ENCODE measurements at places on chromosomes 7 and 10. TPM values are rescaled to one million over a fixed set of nuclear protein-coding genes. Genes with fewer than 3 reads are reported as not detected.

DNA sequence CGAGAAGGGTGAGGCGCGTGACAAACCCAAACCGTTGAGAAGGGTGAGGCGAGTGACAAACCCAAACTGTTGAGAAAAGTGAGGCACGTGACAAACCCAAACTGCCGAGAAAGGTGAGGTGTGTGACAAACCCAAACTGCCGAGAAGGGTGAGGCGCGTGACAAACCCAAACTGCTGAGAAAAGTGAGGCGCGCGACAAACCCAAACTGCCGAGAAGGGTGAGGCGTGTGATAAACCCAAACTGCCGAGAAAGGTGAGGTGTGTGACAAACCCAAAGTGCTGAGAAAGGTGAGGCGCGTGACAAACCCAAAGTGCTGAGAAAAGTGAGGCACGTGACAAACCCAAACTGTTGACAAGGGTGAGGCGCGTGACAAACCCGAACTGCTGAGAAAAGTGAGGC, 25.0 kb downstream of the ESYT2 start:
- H3K27me3 ChIP-seq = no peaks in the 10 kb centered on the region
- DNase-seq = no peak
- no peak overlapping the region for H3K27ac ChIP-seq
- H3K36me3 ChIP-seq = no peaks in the 10 kb centered on the region
- H3K4me1 ChIP-seq = peaks cover 23% of the 10 kb centered on the region
- H3K4me3 ChIP-seq = no peak overlapping the region

GRCh38 chr10:72250666-72251065, 23.1 kb upstream of the DDIT4 start:
- no peaks in the 10 kb centered on the region for H3K36me3 ChIP-seq
- peaks cover 95% of the 10 kb centered on the region for H3K4me1 ChIP-seq
- DNase-seq = no peak

DNA sequence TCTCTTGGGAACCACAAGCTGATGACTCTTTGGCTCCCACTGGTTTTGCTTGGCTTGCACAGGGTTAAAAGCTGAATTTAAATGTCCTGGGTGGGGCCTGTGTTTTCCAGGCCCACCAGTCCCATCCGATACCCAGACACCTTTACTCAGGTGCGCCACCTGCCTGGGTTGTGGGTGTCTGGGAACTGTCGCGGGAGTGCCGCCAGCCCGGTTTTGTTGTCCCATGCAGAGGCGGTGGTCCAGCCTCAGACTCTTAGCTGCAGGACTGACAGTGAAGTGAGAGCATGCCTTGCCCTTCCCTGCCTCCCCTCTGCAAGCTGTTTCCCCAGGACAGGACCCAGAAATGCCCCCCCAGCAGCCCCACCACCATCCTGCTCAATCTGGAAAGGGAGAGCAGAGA, 255.6 kb upstream of the ZNF32 start:
- no peak overlapping the region for H3K4me3 ChIP-seq
- H3K4me1 ChIP-seq = peaks cover 3% of the 10 kb centered on the region
- H3K36me3 ChIP-seq = no peaks in the 10 kb centered on the region
- H3K27me3 ChIP-seq = no peaks in the 10 kb centered on the region
- no peak for DNase-seq

- DNase-seq = no peak
- no peaks in the 10 kb centered on the region for H3K36me3 ChIP-seq
- no peaks in the 10 kb centered on the region for H3K4me1 ChIP-seq
- H3K27me3 ChIP-seq = no peaks in the 10 kb centered on the region
- no peak overlapping the region for H3K27ac ChIP-seq
Observed at GRCh38 chr7:24455813-24456525, 117.3 kb upstream of the PALS2 start.

DNA sequence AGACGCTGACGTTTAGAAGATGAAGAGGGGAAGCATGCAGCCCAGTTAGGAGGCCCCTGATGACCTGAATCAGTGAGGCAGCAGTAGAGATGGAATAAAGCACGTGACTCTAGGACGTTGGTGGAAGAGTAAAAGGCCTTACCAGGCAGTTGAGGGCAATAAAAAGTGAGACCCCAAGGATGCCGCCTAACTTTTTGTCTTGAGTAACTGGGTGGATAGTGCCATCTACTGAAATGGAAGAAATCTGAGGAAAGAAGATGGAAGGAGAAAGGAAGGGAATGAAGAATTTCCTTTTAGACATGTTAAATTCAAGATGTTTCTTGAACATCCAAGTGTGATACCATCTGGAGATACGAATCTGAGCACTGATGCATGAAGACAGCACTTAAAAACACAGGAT, 220.0 kb upstream of the LRRN3 start:
- H3K4me3 ChIP-seq = no peak overlapping the region
- no peak overlapping the region for H3K27ac ChIP-seq
- H3K27me3 ChIP-seq = no peaks in the 10 kb centered on the region
- DNase-seq = no peak

- no peak overlapping the region for H3K27ac ChIP-seq
- no peaks in the 10 kb centered on the region for H3K36me3 ChIP-seq
- H3K4me1 ChIP-seq = no peaks in the 10 kb centered on the region
- H3K4me3 ChIP-seq = no peak overlapping the region
- no peak for DNase-seq
Observed at GRCh38 chr10:26331371-26331770, 106.8 kb upstream of the APBB1IP start.

GRCh38 chr10:6621536-6621935, 41.5 kb upstream of the PRKCQ start:
- H3K4me3 ChIP-seq = no peak overlapping the region
- DNase-seq = no peak
- no peaks in the 10 kb centered on the region for H3K27me3 ChIP-seq
- H3K36me3 ChIP-seq = no peaks in the 10 kb centered on the region
- no peak overlapping the region for H3K27ac ChIP-seq
- H3K4me1 ChIP-seq = no peaks in the 10 kb centered on the region

GRCh38 chr7:111568419-111568818, 6.1 kb upstream of the IMMP2L start:
- H3K4me1 ChIP-seq = no peaks in the 10 kb centered on the region
- no peaks in the 10 kb centered on the region for H3K27me3 ChIP-seq
- no peaks in the 10 kb centered on the region for H3K36me3 ChIP-seq
- H3K4me3 ChIP-seq = no peak overlapping the region
- no peak for DNase-seq
- H3K27ac ChIP-seq = no peak overlapping the region

DNA sequence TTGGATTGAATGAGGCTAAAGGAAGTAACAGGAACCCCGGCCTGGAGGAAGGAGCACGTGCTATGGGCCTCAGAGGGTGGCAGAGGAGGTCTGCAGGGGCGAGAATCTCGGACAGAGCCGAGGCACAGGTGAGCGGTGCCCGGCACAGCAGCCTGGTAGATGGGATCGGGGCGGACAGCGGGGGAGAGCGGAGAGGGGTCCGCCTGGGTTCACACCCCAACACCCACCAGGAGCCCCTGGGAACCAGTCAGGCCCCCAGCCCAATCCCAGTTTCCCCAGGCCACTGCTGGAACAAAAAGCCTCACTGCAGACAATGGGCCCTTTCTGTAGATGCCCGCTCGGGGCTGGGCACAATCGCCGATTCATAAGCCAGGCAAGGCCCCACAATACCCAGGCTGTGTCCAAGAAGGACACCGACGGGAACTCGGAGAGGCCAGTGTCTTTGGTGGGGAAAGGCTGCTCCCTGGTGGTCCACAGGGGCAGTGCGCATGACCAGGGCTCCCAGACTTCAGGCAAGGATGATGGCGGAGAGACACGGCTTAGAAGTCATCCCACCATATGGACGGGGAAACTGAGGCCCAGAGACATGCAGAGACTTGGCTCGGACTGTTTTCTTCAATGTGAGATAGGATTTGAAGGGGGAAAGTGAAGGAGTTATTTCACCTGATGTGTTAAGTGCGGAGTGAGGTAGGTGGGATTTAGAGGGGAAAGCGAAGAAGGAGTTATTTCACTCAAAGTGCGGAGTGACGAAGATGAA, 106.9 kb upstream of the GPR26 start:
- no peaks in the 10 kb centered on the region for H3K27me3 ChIP-seq
- H3K36me3 ChIP-seq = no peaks in the 10 kb centered on the region
- no peaks in the 10 kb centered on the region for H3K4me1 ChIP-seq

DMBT1 gene
- total RNA-seq = not detected

WEE2 gene
- 0.06 TPM for total RNA-seq

ADRA2A gene
- total RNA-seq = 9.6 TPM

SCD gene
- total RNA-seq = 203 TPM

Data from adrenal gland (tissue), 19 donors.